ENCODE measurements at places on chromosomes 3 and 15.

GRCh38 chr3:60617188-60617587 is 634.1 kb downstream of the FHIT start:
- no peak for DNase-seq

DNA sequence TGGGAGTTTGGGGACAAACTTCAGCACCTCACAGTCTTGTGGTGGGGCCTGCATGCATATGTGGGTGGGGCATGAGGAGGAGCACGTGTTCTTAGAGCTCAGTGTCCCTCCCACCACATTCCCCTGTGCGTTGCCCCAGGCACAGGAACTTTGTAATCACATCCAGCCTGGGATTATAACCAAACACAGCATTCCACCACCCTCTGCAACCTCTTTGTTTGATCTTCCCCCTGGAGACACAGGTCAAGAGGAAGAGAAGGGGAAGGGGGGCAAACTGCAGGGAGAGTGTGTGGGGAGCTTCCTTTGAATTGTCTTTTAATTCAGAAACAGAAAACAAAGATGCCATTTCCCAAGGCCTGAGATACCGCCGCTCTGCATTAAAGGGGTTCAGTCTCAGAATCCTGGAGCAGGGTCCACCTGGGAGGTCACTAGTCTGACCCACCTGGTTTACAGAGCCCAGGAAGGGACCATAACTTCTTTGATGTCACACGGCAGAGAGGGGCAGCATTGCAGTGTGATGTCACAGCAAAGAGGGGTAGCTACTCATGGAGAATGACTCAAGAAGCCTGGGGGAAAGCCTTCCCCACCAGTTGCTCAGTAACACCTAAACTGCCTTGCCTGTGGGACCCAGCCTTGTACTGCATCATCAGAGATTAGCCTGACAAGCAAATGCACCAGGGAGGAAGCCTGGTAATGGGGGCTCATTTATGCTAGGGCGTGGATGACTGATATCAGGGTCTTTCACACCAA is 106.3 kb upstream of the RNU6-1 start:
- no peak for DNase-seq

DNA sequence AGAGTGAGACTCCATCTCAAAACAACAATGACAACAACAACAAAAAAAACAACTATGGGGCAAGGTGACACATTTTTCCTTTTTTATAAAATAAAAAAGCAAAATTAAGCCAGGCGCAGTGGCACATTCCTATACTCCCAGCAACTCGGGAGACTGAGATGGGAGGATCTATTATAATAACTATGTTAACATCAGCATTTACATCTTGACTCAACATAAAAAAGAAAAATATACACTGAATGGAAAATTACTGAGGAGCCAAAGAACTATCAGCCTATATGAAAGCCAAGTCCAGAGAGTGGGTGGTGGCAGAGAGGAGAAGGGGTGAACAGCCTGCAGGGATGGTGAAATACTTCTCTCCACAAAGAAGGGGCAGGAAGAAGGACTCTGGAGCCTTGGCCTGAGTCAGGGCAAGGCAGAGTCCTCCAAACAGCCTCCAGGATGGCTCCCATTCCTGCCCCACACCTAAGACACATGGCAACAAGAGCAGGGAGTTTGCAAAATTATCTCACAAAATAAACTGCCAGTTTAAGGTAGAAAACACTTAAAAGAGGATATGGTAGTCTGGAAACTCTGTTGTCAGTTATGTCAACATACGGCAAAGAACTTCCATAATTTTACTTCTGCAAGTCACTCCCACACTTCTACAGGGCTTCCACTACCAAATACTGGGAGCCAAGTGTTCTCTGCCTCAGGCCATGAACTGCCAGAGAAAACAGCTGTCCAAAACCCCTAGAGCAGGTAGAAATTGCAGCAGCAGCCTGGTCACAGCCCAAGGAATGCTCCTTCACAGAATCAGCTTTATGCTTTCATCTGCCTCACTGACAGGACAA is 25.9 kb downstream of the HSPBAP1 start:
- no peak for DNase-seq

GRCh38 chr3:104388619-104389018 is 978.1 kb upstream of the ALCAM start:
- DNase-seq: no peak

DNA sequence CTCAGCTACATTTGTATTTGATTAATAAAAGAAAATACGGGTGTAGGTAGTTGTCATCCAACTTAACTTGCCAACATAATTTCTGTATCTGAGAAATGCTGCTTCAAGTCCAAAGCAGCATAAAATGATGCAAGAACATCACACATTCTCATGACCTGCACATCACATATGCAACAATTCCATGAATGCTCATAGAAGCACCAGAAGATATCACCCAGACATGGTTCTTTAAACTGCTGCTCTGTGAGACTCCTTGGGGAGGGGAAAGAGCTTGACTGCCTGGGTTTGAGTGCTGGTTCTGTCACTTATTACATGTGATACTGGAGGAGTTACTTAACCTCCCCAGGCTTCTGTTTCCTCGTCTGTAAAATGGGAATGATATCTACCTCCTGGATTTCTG is 39.4 kb downstream of the CHST14 start:
- no peak for DNase-seq

- DNase-seq: peak; percentile 36
These were observed 75.5 kb downstream of the RBPMS2 start for GRCh38 chr15:64699751-64700388.

DNA sequence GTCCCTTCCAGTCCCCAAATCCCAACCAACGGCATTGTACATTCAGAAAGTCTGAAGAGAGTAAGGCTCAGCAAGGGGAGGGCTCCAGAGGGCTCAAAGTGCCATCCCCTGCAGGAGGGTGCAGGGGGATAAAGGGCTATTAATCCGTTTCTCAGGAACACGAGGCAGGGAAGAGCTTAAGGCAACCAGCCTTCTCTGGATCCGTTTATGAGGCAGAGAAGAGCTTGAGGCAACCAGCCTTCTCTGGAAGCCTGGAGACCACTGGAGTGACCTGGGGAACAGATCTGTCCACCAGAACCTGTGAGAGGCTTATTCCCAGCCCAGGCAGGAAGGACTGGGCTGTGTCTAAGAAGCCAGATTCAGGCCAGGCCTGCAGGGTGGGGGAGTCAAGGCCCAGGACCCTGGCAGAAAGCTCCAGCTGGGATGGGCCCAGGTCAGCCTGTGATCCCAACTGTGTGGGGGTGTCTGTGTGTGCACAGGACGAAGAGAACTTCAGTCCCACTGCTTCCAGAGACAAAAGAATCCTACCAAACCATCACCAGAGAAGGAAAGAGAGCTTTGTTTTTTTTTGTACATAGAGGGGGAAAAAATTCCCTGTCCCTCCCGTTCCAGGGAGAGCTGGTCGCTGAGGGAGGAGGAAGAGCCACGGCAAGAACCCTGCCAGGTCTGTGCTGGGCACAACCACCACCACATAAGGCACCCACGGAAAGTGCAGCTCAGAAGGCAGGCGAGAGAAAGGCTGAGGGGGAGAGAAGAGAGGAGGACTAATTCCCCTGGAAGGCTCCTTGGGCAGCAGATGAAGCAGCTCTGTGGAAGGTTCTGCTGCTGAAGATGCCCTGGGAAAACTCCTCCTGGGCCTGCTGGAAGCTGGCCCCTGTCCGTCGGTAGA is 1.6 kb upstream of the ULK3 start:
- DNase-seq: no peak

DNA sequence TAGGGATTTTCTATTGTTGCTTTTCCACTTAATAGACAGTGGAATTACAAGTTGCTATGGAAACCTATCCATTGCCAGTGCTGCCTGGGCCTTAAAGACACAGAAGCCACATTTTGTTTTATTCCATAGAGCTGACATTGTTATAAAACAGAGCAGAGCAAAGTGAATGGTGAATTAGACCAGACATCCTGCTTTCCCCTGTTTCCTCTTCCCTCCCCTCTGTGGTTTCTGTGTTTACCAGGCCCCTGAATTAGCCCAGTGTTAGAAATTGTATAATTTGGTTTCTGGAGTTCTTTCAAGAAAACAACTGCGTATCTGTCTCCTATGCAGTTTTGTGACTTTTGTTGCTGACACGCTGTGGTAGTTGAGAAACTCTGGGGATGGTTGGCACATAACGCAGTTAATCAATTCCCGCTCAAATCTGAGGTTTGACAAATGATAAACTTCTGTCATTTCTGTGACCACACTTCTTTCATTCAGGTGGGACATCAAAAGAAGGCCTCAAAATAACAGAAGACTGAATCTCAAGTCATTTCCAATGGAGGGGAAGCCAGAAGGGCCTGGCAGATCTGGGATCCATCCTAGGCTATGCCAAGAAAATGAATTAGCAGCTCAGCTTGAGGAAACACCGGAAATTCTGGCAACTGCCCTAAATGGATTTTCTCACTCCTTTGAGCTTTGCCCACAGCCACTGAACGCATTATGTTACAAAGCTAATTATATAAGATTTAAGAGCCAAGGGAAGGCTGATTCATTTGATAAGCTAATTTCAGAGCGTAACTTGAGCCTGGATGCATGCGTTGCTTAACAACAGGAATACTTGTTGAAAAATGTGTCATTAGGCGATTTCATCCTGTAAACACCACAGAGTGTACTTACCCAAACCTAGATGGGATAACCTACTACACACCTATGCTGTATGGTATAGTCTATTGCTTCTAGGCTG is 46.9 kb downstream of the NR1D2 start:
- peak; percentile 84 for DNase-seq

GRCh38 chr15:98683831-98684230 is 35.5 kb downstream of the IGF1R start:
- no peak for DNase-seq

- DNase-seq: no peak
These were observed 387.5 kb downstream of the NLGN1 start for GRCh38 chr3:173785004-173785403.

DNA sequence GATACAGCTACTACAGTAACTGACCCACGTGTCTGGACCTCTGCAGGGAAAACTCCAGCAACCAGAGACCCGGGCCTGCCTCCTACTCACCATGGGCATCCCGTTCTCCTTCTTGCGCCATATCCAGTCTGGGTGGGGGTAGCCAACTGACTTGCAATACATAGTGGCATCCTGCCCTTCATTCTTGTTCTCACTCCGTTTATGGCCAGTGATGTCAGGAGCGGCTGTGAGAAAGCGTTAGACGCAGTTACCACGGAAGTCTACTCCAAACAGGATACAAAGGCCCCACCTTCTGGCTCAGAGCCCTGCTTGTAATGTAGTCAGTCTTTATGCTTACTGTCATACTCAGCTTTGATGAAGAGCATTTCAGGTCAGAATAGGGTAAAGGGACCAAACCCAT is 59.6 kb downstream of the NPTN start:
- no peak for DNase-seq

DNA sequence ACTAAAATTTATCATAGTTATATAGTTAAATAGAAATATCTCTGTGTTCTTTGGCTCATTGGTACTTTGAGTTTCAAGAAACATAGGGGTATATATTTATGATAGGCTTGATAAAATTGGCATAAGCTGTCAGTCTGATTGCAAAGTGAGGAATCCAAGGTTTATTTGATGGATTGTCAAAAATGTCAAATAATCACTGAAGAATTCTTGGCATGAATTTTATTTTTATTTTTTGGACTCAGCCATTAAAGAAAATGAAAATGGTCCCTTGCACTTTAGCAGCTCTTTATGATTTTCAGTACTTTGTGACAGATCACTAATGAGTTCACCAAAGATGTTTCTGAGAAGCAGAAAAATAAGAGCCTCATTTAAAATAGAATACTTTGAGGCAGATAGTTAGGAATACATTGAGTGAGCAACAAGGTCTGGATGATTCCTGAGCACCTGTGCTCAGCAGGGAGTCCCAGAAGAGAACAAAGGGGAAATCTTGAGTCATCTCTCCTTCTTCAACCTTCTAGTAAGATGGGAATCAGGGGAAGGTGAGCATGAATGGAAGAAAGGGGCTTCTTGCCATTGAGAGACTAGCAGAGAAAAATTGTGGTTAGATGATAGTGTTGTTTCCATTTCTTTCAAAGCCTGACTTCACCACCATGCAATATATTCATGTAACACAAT is 85.3 kb upstream of the VEPH1 start:
- no peak for DNase-seq

DNA sequence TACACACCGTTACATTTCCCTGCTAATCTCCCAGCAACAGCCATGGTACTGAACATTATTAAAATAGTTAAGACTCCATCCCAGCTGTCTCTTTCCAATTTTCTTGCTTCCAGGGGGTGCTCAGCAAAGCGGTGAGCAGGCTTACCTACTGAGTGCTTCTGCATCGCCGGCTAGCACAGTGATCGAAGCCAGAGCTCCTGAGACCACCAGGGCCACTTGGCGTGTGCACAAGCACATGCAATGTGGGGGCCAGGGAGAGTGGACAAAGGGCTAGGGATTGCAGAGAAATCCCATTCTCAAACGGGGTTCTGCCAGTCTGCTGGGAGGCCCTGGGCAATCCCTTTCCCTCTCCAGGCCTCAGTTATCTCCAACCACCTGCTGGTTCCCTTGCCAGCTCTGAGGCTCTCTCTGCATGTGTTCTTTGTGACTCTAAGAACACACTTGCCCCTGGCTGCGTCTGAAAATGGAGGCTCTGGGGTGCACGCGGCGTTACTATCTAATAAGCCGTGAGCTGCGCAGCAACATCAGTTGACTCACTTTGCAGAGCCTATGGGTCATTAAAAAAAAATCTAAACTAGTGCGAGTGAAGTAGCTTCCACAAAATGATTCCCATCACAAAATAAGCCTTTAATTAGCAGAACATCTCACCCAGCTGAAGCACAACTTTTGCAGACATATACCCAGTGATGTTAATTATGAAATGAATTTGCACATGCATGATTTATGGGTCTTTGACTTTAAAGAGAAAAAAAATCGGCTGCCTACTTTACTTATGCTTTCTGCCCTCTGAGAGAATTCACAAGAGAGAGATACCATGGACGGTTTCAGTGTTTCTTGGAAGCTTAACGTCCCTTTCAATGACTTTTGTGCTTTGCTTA is 271.5 kb downstream of the TLE3 start:
- DNase-seq: no peak

DNA sequence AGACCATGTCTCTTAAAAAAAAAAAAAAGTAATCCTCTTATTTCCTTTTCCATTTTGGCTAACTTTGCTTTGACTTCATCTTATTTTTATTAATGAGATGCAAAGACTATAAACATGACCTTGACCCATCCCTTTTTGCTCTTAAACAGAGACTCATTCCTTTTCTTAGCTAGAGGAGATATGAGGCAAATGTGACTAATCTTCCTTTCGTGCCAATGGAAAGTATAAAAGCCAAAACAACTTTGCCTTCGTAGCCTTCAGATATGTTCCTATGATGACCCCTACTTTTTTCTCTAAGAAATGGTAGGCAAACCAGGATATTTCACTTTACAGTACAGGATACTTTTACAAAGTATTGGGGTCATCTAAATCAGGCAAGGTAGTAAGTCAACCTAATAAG is 36.9 kb upstream of the GOLGB1 start:
- DNase-seq: no peak

GRCh38 chr15:100926258-100926657 is 7.1 kb downstream of the LRRK1 start:
- no peak for DNase-seq

DNA sequence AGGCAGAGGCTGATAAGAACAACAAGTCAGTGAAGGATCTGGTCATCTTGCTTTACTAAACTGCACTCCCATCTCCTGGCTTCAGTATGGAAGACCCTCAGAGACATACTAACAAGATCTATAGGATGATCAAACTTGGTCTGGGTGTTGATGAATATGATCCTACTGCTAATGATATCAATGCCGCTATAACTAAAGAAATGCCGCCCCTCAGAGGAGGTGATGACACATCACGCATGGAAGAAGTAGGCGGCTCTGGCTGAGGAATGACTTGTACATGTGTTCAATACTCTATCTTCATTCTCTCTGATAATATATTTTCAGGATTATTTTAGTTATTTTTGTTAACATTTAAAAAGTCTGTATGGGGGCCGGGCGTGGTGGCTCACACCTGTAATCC is 17.5 kb upstream of the EIF2B5 start:
- DNase-seq: no peak
